Neural crest cell (in vitro differentiated cells): ENCODE measurements at places on chromosomes 7 and 10. TPM values are rescaled to one million over a fixed set of nuclear protein-coding genes. Genes with fewer than 3 reads are reported as not detected.
A peak's percentile ranks its signal among the peaks of the same experiment; 100 is the strongest.

DNA sequence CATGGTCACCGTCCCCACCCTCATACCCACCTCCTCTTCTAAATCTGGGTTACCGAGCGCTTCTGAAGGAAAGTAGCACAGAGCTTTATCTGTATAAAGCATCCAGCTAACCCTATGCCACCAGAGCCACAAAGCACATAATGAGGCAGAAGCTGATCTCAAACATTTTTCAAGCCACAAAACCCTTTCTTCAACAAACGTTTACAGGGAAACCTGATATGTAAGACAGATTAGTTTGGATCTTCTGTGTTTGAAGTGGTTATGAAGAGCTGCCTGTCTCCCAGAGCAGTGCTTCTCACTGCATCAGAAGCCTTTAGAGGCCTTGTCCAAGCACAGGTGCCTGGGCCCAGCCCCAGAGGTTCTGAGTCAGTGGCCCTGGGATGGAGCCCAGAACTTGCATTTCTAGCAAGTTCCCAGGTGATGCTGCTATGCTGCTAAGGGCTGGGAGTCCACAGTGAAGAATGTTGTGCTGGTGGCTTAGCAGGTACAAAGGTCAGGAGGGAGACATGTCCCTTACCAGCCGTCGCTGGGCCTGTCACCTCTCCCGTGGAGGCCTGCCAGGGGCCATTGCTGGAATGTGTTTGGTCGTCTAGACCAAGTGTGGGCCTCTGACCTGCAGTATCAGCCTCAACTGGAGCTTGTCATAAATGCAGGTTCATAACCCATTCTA is 90.4 kb downstream of the TAF3 start:
- DNase-seq = no peak
- H3K4me3 ChIP-seq = no peak overlapping the region
- no peaks in the 10 kb centered on the region for H3K27me3 ChIP-seq
- no peaks in the 10 kb centered on the region for H3K36me3 ChIP-seq
- H3K27ac ChIP-seq = no peak overlapping the region

DNA sequence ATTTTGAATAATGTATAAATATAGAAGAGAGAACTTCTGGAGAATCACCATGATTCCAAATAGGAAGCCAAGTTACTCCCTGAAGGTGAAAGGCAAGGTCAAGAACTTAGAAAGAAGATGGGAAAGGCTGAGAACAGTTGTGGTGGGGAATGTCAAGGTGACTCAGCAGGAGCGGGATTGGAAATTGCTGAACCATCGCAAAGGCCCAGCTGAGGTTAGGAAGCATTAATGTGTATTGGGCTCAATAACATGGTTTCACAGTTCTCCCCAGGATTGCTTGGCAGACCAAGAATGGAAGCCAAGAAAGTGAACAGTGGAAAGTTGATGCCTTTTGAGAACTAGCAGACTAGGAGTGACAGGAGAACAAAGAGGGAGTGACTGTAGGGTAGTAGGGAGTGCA is 133.3 kb downstream of the VTI1A start:
- peaks cover 3% of the 10 kb centered on the region for H3K36me3 ChIP-seq
- H3K27ac ChIP-seq = no peak overlapping the region
- H3K27me3 ChIP-seq = peaks cover 4% of the 10 kb centered on the region
- H3K4me1 ChIP-seq = peaks cover 52% of the 10 kb centered on the region

DNA sequence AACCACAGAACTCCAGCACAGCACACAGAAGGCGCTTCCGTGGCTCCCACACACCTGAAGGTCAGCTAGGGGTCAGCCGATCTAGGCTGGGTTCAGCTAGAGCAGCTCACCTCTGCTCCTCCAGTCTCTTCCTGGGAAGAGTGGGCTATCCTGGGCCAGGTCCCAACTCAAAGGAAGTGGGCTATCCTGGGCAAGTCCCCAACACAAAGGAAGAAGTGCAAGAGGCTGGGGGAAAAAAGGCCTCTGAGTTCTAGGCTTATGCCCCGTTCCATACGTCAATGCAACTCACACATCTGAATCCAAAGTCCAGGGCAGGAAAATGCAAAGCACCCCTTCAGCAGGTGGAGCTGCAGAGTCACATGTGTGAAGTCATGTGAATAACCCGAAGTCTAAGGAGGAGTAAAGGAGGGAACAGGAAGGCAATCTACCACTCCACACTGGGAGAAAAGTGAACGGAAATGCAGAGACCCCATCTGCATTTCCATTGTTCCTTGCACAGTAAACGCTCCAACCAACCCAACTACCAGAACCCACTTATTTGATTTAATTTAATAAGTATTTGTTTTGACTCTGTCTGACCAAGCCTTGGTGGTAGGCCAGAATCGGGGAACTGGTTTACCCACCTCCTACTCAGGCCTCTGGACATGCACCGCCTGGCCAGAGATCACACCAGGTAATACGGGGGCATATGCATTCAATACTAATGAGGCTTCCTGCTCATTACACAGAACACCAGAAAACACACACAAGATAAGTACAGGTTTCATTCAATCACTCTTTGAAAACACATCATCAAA is 95.5 kb upstream of the RNF32 start:
- peaks cover 6% of the 10 kb centered on the region for H3K36me3 ChIP-seq
- H3K4me3 ChIP-seq = no peak overlapping the region
- H3K27me3 ChIP-seq = no peaks in the 10 kb centered on the region
- DNase-seq = no peak
- H3K4me1 ChIP-seq = peaks cover 4% of the 10 kb centered on the region
- no peak overlapping the region for H3K27ac ChIP-seq

DNA sequence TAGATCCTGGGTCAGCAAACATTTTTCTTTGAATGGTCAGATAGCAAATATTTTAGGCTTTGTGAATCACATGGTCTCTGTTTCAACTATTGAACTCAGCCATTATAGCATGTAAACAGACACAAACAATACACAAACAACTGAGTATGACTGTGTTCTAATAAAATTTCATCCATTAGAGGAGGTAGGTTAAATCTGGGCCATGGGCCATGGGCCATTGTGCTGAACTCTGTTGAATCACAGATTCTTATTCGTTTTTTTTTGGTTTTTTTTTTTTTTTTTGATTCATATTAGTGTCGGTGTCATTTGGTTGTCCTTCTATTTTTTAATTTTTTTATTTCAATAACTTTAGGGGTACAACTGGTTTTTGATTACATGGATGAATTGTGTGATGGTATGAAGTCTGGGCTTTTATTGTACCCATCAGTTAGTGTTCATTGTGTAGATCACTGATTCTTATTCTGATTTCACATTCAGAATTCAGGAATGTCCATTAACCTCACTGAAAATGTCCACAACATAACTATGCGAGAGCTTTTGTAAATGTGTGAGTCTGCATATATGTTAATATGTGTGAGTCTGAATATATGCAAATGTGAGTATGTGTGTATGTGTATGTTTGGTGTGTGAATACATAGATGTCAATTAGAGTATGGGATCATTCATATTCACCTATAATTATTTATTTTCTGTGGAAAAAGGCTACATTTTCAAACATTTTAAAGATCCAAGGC is 443.7 kb upstream of the GRM3 start:
- H3K27ac ChIP-seq = no peak overlapping the region
- no peak for DNase-seq

DNA sequence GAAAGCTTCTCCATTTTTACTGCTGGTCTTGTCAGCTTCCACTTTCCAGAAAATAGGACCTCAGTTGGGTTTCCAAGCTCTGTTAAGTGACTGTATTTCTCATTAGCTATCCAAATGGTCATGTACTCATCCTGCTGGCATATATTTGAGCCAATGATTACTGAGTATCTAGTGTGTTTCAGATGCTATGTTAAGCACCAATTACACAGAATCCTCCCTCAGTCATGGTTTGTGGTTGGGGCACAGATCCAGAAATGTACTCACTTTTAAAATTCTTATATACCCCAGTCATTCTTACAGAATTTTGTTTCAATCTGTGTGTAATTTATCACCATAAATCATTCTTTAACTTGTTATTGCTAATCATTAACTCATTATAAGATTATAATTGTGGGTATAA is 362.3 kb upstream of the MTPN start:
- H3K27me3 ChIP-seq = no peaks in the 10 kb centered on the region
- no peaks in the 10 kb centered on the region for H3K4me1 ChIP-seq
- DNase-seq = no peak
- no peak overlapping the region for H3K4me3 ChIP-seq
- no peaks in the 10 kb centered on the region for H3K36me3 ChIP-seq

GRCh38 chr7:84362360-84362759 is 167.8 kb upstream of the SEMA3A start:
- peaks cover 21% of the 10 kb centered on the region for H3K4me1 ChIP-seq
- no peak for DNase-seq
- no peak overlapping the region for H3K27ac ChIP-seq

- no peak overlapping the region for H3K27ac ChIP-seq
- DNase-seq = no peak
- no peaks in the 10 kb centered on the region for H3K4me1 ChIP-seq
- H3K27me3 ChIP-seq = no peaks in the 10 kb centered on the region
- no peak overlapping the region for H3K4me3 ChIP-seq
These were observed 67.3 kb downstream of the AHR start for GRCh38 chr7:17365775-17366174.

DNA sequence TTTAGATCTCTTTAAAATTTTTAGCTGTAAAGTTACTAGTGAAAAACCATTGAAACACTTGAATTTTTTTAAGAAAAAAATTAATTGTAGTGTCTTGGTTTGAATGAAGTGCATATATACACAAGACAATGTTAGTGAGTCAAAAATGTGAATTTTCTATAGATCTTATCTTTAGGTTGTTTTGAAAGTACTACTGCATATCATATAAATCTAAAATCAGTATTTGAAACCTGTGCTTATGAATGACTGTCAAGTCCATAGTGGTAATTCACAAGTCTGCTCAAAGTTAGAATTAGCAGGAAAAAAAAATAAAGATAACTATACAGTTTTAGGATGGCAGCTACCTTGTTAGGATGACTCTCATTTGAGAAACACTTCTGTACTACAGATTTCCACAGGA is 25.0 kb downstream of the TES start:
- no peak overlapping the region for H3K4me3 ChIP-seq
- no peaks in the 10 kb centered on the region for H3K36me3 ChIP-seq
- no peak overlapping the region for H3K27ac ChIP-seq

DNA sequence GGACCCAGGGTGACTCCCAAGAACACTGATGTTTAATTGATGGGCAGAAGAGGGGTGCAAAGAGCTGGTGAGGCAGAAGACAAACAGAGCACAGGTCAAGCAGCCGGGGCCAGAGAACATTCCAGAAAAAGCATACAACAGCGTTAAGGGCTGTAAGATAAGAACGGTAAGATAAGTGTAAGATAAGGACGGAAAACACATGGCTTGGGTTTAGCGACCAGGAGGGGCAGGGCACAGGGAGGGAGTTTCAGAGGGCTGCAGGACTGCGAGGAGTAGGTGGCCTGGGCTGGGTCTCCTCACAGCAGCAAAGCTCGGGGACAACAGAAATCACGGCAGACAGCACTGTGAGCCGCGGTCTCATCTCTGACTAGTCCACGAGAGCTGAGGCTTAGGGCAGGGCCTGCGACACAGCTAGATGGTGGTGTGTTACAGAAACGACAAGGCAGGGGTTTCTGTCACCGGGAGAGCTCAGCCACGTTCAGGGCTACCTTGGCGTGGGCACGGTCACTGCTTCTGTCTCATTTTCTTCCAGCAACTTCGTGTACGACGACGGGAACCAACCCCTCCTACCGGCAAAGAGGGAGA is 24.6 kb downstream of the BRI3 start:
- no peaks in the 10 kb centered on the region for H3K27me3 ChIP-seq
- H3K4me3 ChIP-seq = no peak overlapping the region
- H3K36me3 ChIP-seq = no peaks in the 10 kb centered on the region

DNA sequence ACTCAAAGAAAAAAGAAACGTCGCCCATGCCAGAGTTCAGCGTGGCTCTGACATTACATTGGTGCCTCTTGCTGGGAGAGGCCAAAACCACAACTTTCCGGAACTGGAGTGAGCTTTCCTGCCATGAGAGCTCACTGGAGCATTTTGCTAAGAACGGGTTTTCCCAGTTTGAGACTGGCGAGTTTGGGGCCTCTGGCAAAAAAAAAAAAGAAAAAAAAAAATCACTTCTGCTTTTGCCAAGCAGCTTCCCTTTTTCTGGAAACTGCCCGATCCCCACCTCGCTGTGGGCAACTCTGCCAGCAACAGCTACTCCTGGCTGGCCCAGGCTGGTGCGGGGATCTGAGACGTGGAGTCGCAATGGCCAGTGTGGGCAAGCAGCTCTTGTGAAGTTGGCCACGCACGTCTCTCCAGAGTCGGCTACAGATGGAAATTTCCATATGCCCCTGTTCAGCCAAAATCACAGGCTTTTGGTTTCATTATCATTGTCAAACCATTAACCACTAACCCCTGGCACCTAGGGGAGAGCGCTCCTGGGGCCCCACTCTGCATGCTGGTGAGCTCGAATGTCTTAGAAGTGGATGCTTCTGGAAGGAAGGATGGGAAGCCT is 25.7 kb downstream of the PRKAG2 start:
- no peak overlapping the region for H3K4me3 ChIP-seq
- peak overlapping the region; percentile 69 for H3K27ac ChIP-seq
- H3K4me1 ChIP-seq = peaks cover 6% of the 10 kb centered on the region

- no peak overlapping the region for H3K27ac ChIP-seq
- peaks cover 4% of the 10 kb centered on the region for H3K27me3 ChIP-seq
- H3K4me3 ChIP-seq = no peak overlapping the region
- DNase-seq = no peak
- H3K4me1 ChIP-seq = no peaks in the 10 kb centered on the region
These were observed 49.7 kb upstream of the BICC1 start for GRCh38 chr10:58462863-58463507.

- no peaks in the 10 kb centered on the region for H3K27me3 ChIP-seq
- no peak overlapping the region for H3K27ac ChIP-seq
- no peak for DNase-seq
- no peaks in the 10 kb centered on the region for H3K36me3 ChIP-seq
- no peaks in the 10 kb centered on the region for H3K4me1 ChIP-seq
- H3K4me3 ChIP-seq = no peak overlapping the region
These were observed 718.3 kb downstream of the GRID1 start for GRCh38 chr10:85648279-85648754.

DNA sequence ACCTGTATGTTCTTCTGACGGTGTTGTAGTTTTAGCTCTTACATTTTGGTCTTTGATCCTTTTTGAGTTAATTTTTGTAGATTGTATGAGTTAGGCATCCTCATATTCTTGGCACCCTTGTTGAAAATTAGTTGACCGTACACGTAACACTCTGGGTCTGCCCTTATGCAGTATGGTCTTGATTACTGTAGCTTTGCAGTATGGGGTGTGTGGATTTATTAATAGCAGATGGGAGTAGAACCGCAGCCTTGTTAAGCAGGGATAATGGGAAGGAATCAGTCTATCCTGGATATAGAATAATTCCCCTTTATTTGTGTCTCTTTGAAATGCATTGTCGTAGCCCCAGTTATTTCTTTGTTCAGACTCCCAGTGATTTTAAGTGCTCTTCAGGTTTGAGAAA is 95.5 kb downstream of the UBE3C start:
- peaks cover 26% of the 10 kb centered on the region for H3K36me3 ChIP-seq
- no peaks in the 10 kb centered on the region for H3K4me1 ChIP-seq
- DNase-seq = no peak
- no peaks in the 10 kb centered on the region for H3K27me3 ChIP-seq
- no peak overlapping the region for H3K4me3 ChIP-seq

GRCh38 chr10:58918887-58919286 is 257.6 kb upstream of the PHYHIPL start:
- H3K4me3 ChIP-seq = no peak overlapping the region
- H3K36me3 ChIP-seq = no peaks in the 10 kb centered on the region
- peaks cover 29% of the 10 kb centered on the region for H3K4me1 ChIP-seq
- H3K27ac ChIP-seq = no peak overlapping the region

Gene UNCX
- total RNA-seq = 2.4 and 2.7 TPM in 2 replicates

Gene CALCR
- total RNA-seq = 0.07 TPM in 1 of 2 replicates, not detected in the other

Gene CYCS
- 113 and 124 TPM in 2 replicates for total RNA-seq
